Putamen (tissue), 1 donor: ENCODE measurements at places on chromosomes 4 and X.

DNA sequence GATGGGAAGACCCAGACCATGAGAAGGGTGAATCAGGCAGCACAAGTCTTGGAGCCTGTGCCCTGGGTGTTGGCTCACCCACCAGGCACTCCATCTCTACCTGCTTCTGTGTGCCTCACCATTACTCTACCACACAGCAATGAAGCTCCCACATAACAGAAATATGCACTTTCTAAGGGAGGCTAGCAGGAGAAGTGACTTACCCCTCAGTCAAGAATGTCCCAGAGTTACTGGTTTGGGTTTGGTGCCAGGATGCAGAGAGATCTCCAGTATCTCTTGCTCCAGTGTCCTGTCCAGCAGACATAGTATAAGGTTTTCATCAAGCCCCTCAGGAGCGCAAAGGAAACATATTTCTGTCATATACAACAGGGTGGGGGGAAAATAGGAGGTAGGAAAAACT lies 11.3 kb upstream of the RAB40A start:
- no peak for DNase-seq

GRCh38 chrX:71998836-71999509 lies 88.3 kb downstream of the NHSL2 start:
- DNase-seq, result no peak

- DNase-seq, result no peak
These were observed 18.9 kb upstream of the CABS1 start for GRCh38 chr4:70315928-70316327.

GRCh38 chr4:173513651-173514050 lies 16.4 kb downstream of the HAND2 start:
- no peak for DNase-seq

- no peak for DNase-seq
These were observed 434.3 kb upstream of the RASGEF1B start for GRCh38 chr4:81905971-81906370.

GRCh38 chrX:134592303-134592702 lies 66.0 kb downstream of the PLAC1 start:
- DNase-seq, result no peak

- DNase-seq, result no peak
These were observed 454 bp downstream of the BTC start for GRCh38 chr4:74793757-74794381.

- DNase-seq, result no peak
These were observed 58.6 kb upstream of the CAPN6 start for GRCh38 chrX:111328858-111329257.

- no peak for DNase-seq
These were observed 241.2 kb downstream of the PCDH10 start for GRCh38 chr4:133390198-133390855.

DNA sequence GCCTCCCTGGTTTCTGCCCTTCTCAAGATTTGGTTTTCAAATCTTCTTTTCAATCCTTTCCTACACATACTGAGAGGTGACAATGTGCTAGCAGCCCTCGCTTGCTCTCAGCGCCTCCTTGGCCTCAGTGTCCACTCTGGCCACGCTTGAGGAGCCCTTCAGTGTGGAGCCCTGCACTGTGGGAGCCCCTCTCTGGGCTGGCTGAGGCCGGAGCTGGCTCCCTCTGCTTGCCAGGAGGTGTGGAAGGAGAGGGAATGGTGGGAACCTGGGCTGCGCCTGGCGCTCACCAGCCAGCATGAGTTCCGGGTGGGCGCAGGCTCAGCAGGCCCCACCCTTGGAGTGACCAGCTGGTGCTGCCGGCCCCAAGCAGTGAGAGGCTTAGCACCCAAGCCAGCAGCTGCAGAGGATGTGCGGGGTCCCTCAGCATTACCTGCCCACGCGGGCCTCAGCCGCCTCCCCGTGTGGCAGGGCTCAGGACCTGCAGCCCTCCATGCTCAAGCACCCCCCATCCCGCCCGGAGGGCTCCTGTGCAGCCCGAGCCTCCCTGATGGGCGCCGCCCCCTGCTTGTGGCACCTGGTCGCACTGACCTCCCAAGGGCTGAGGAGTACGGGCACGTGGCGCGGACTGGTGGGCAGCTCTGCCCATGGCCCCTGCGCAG lies 127.5 kb downstream of the COX7B2 start:
- DNase-seq, result no peak

- no peak for DNase-seq
These were observed 119.6 kb downstream of the CCSER1 start for GRCh38 chr4:90246816-90247215.

- peak; percentile 2 for DNase-seq
These were observed 66.0 kb upstream of the GEMIN8 start for GRCh38 chrX:14095702-14096101.

DNA sequence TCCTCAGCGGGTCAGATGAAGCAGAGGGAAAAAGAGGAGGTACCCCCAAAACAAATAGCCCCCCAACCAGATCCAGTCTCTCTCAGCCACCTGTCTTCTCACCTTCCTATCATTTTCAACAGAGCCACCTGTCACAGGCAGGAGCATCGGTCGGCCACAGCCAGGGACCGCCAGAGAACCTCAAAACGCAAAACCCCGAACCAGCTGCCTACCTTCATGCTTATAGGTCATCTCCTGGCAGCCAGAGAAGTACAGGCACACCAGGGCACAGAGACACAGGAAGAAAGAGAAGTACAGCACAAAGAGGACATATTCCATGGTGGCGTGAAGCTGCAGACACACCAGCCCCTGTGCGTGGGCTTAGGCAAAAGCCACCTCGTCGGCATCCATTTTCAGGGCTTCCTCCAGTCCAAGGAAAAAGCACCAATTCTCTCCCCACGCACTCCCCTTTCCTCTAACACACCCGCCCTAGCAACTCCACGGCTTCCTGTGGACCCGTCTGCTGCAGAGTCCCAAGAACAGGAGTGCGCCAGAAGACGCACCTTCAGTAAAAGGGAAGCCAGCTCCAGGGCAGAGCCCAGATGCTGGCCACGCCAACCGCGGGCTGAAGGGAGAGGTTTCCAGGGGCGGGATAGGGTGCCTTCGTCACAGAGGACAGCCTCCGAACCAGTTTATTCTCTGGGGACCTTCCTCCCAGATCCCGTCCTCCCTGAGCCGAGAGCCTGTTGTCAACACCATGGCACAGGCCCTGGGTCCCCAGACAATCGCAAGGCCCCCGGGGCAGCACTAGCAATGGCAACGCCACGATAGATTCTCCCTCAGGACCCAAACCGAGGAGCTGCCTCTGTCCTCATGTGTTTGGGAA lies 51.8 kb upstream of the C4orf50 start:
- no peak for DNase-seq
